ENCODE measurements at places on chromosomes 7 and 10. TPM values are rescaled to one million over a fixed set of nuclear protein-coding genes. Genes with fewer than 3 reads are reported as not detected.
A peak's percentile ranks its signal among the peaks of the same experiment; 100 is the strongest.

DNA sequence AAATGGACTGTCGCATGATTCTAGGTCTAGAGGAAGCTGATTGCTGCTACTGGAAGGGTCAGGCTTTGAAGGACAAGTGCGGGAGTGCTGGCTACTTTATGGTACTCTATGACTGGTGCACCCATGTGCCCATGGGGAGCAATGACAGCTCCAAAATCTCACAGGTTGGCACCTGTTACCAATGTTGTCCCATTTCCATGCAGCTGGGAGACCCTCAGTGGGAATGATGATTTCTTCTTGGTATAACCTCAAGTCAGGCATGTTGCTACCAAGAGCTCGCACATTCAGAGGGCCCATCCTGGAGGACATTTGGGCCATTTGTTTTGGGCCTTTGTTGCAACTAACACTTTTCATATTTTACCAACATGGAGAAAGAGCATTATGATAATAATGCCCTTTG is 174.4 kb downstream of the PRKCQ start:
- H3K27ac ChIP-seq = no peak overlapping the region
- H3K27me3 ChIP-seq = peaks cover 23% of the 10 kb centered on the region
- DNase-seq = no peak
- H3K4me1 ChIP-seq = peaks cover 10% of the 10 kb centered on the region

DNA sequence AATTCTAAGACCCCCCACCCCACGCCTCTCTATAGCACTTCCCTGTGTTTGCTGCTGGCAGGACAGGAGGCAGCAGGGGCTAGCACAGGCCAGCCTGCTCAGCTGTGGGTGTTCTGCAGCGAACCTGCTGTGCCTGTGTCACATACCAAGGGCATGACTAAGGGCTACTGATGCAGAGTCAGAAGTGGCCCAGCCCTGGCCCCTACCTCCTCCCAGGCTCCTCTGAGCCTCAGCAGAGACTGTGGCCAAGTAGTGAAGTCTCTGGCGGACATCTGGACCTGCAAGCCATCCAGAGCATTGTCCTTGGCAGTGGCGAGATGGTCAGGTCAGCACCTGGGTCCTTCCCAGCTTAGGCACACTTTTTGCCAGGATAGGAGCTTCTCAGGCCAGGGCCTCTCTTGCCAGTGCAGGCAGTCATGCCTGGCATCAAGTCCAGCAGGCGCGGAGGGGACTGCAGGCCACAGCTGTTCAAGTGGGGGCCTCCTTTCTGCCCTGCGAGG is 116.3 kb upstream of the RET start:
- peaks cover 11% of the 10 kb centered on the region for H3K27me3 ChIP-seq
- H3K4me3 ChIP-seq = no peak overlapping the region
- H3K27ac ChIP-seq = no peak overlapping the region
- DNase-seq = no peak
- no peaks in the 10 kb centered on the region for H3K4me1 ChIP-seq

DNA sequence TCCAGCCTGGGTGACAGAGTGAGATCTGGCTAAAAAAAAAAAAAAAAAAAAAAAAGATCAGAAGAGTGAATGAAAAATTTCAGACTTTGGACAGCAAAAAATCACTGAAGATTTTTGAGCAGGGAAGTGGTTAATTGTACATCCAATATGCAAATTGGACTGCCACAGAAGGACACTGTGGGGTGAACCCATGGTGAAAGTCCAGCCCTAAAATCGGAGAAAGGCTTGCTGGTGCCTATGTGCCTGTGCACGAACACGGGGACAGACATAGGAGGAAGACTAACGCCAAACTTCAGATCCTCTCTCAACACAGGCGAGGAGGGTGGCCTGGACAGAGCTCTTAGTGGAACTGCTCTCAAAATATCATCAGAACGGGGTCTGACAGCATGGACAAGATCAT is 65.5 kb downstream of the FAM171A1 start:
- no peak for DNase-seq
- peaks cover 3% of the 10 kb centered on the region for H3K36me3 ChIP-seq
- no peaks in the 10 kb centered on the region for H3K27me3 ChIP-seq
- no peak overlapping the region for H3K4me3 ChIP-seq

DNA sequence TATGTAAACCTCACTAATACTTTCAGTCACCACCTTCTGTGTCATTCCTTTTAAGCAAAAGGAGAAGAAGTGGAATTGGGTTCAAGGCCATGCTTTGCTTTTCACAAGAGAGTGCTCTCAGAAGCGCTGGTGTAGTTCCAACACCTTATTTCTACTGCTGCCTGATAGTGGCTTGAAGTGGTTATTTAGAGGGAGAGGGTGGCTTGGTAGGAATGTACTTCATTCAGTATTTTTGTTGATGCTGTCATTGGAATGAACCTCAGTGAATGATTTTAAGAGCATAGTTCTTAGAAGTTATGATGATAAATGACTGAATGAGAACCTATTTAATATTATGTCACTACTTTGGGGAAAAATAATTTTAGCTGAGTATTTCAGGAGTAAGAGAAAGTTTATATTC is 396.7 kb downstream of the EXOC4 start:
- H3K27ac ChIP-seq = no peak overlapping the region
- H3K4me3 ChIP-seq = no peak overlapping the region
- H3K4me1 ChIP-seq = peaks cover 20% of the 10 kb centered on the region
- H3K27me3 ChIP-seq = no peaks in the 10 kb centered on the region
- peaks cover 2% of the 10 kb centered on the region for H3K36me3 ChIP-seq

DNA sequence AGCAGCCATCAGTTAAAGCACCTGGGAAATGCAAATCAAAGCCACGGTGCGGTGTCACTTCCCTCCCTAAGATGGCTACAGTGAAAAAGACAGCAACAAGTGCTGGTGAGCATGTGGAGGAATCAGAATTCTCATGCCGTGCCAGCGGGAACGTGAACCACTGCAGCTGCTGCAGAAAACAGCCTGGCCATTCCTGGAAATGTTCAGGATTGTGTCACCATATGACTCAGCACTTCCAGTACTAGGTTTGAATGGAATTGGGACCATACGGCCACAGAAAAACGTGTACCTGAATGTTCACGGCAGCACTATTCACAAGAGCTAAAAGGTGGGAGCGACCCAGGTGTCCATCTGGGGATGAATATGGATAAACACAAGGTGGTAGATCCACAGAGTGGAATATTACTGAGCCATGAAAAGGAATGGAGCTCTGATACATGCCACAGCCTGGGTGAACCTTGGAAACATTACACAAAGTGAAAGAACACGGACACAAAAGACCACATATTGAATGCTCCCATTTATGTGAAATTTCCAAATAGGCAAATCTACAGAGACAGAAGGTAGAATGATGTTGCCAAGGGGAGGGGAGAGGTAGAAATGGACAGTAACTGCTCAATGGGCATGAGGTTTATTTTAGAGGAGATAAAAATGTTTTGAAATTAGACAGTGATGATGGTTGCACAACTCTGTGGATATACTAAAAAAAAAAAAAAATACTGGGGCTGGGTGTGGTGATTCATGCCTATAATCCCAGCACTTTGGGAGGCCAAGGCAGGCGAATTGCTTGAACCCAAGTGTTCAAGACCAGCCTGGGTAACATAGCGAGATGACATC is 61.6 kb downstream of the MICALL2 start:
- H3K27ac ChIP-seq = no peak overlapping the region
- peaks cover 48% of the 10 kb centered on the region for H3K27me3 ChIP-seq
- no peaks in the 10 kb centered on the region for H3K4me1 ChIP-seq
- no peak for DNase-seq

GRCh38 chr10:14656052-14656730 is 118.5 kb downstream of the FAM107B start:
- peaks cover 27% of the 10 kb centered on the region for H3K4me1 ChIP-seq
- no peak overlapping the region for H3K27ac ChIP-seq
- H3K4me3 ChIP-seq = no peak overlapping the region
- no peak for DNase-seq

DNA sequence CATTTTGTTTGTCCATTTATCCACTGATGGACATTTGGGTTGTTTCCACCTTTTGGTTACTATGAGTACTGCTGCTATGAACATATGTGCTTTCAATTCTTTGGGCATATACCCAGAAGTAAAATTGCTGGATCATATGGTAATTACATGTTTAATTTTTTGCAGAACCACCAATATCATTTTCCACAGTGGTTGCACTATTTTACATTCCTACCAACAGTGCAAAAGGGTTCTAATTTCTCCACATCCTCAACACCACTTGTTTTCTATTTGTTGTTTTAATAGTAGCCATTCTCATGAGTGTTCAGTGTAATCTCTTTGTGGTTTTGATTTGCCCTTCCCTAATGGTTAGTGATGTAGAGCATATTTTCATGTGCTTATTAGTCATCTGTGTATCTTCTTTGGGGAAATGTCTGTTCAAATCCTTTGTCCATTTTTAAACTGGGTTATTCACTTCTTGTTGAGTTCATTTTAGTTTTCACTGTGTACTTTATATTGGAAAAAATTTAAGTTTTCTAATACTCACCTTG is 101.9 kb downstream of the HIBADH start:
- H3K4me1 ChIP-seq = no peaks in the 10 kb centered on the region
- no peak overlapping the region for H3K27ac ChIP-seq
- no peaks in the 10 kb centered on the region for H3K27me3 ChIP-seq
- H3K36me3 ChIP-seq = peaks cover 25% of the 10 kb centered on the region

- H3K27me3 ChIP-seq = peaks cover 4% of the 10 kb centered on the region
- no peak overlapping the region for H3K27ac ChIP-seq
- H3K4me1 ChIP-seq = no peaks in the 10 kb centered on the region
- no peak overlapping the region for H3K4me3 ChIP-seq
- H3K36me3 ChIP-seq = no peaks in the 10 kb centered on the region
Measured at GRCh38 chr10:4740471-4740870, 85.5 kb upstream of the AKR1E2 start.

- no peaks in the 10 kb centered on the region for H3K27me3 ChIP-seq
- H3K27ac ChIP-seq = no peak overlapping the region
- peaks cover 7% of the 10 kb centered on the region for H3K4me1 ChIP-seq
- no peak overlapping the region for H3K4me3 ChIP-seq
Measured at GRCh38 chr7:152579070-152579469, 96.9 kb downstream of the XRCC2 start.

DNA sequence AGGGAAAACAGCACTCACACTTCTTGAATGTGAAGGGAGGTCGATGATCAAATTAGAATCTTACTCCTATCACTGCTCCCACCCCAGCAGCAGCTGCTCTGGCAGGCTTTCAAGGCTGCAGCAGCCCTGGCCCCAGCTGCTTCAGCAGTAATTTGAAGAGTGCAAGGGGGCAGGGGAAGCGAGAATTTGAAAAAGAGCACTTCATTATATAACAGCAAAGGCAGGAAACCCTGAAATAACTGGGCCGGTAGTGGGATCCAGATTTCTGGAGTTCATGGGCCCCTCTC is 44.9 kb downstream of the MYPN start:
- H3K36me3 ChIP-seq = no peaks in the 10 kb centered on the region
- H3K27ac ChIP-seq = peak overlapping the region; percentile 91
- H3K27me3 ChIP-seq = no peaks in the 10 kb centered on the region
- H3K4me3 ChIP-seq = no peak overlapping the region
- peaks cover 12% of the 10 kb centered on the region for H3K4me1 ChIP-seq
- DNase-seq = no peak

- DNase-seq = no peak
- H3K4me1 ChIP-seq = peaks cover 12% of the 10 kb centered on the region
- H3K27ac ChIP-seq = no peak overlapping the region
- peak overlapping the region; percentile 52 for H3K4me3 ChIP-seq
Measured at GRCh38 chr10:110916554-110917346, 2.2 kb downstream of the BBIP1 start.

DNA sequence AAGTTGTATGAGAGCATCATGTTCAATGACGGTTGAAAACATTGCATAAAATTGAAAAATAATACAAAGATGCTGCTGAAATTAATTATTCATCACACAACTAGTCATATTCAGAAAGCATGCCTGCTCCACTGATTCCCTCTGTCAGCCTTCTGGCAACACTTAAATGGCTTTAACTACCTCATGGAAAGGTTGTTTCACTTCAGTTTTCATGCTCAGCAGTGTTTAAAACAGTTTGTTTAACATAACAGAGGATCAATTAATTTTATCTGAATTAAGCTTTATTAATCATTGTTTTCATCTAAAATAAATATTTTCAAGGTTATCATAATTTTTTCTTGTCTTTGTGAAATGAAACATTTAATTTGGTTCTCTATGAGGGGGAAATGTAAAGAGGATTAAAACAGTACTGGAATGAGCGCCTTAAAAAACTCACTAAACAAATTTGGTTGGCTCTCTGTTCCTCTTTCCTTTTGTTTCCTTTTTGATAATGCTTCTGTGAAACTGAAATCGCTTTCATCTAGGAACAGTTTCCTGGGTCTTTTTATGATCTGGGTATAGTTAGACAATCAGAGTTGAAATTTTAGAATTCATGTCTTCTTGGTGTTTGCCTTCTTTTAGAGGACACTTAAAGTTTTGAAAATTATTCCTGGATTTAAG is 427.4 kb downstream of the SH2D4B start:
- H3K4me3 ChIP-seq = no peak overlapping the region
- H3K27me3 ChIP-seq = no peaks in the 10 kb centered on the region
- DNase-seq = no peak

GRCh38 chr10:3830946-3831345 is 45.9 kb upstream of the KLF6 start:
- H3K4me1 ChIP-seq = peaks cover 19% of the 10 kb centered on the region
- no peak for DNase-seq
- no peak overlapping the region for H3K27ac ChIP-seq

GRCh38 chr10:108166401-108166800 is 1001.9 kb upstream of the SORCS1 start:
- H3K36me3 ChIP-seq = no peaks in the 10 kb centered on the region
- H3K4me1 ChIP-seq = no peaks in the 10 kb centered on the region
- no peak overlapping the region for H3K4me3 ChIP-seq

- no peak for DNase-seq
- no peaks in the 10 kb centered on the region for H3K4me1 ChIP-seq
- H3K36me3 ChIP-seq = no peaks in the 10 kb centered on the region
- no peak overlapping the region for H3K27ac ChIP-seq
- H3K27me3 ChIP-seq = peaks cover 3% of the 10 kb centered on the region
Measured at GRCh38 chr7:31290601-31291000, 49.9 kb downstream of the NEUROD6 start.

GRCh38 chr10:132511121-132512051 is 26.2 kb upstream of the INPP5A start:
- no peaks in the 10 kb centered on the region for H3K36me3 ChIP-seq
- H3K27me3 ChIP-seq = peaks cover 2% of the 10 kb centered on the region
- no peak for DNase-seq
- no peak overlapping the region for H3K4me3 ChIP-seq

GRCh38 chr7:154965014-154965413 is 37.9 kb downstream of the PAXIP1 start:
- H3K4me1 ChIP-seq = no peaks in the 10 kb centered on the region
- no peak for DNase-seq
- no peak overlapping the region for H3K27ac ChIP-seq
- no peak overlapping the region for H3K4me3 ChIP-seq

GRCh38 chr10:75851580-75852345 is 420.3 kb downstream of the LRMDA start:
- H3K27ac ChIP-seq = no peak overlapping the region
- no peak overlapping the region for H3K4me3 ChIP-seq
- peaks cover 2% of the 10 kb centered on the region for H3K4me1 ChIP-seq
- H3K36me3 ChIP-seq = no peaks in the 10 kb centered on the region
- no peak for DNase-seq
- H3K27me3 ChIP-seq = peaks cover 2% of the 10 kb centered on the region

Gene PRRT4
- 2.9 TPM for total RNA-seq

Gene EVX1
- not detected for total RNA-seq

Gene PRSS37
- not detected for total RNA-seq

Gene COL13A1
- 0.43 TPM for total RNA-seq

Gene CNPY1
- total RNA-seq = not detected

Gene CALCR
- total RNA-seq = not detected

Gene AKR1D1
- 5.4 TPM for total RNA-seq

Gene PPP1R17
- total RNA-seq = 0.96 TPM

Gene POLL
- total RNA-seq = 49.3 TPM

Gene HECW1
- total RNA-seq = 0.09 TPM

Gene ACBD7
- total RNA-seq = 10.7 TPM

Gene CASP2
- 65.5 TPM for total RNA-seq

Gene LBX1
- not detected for total RNA-seq

Gene NME8
- 0.67 TPM for total RNA-seq
